ENCODE measurements at places on chromosomes 1 and 21. TPM values are rescaled to one million over a fixed set of nuclear protein-coding genes. Genes with fewer than 3 reads are reported as not detected.

GRCh38 chr1:2812136-2812535 lies 10.6 kb upstream of the TTC34 start:
- H3K36me3 ChIP-seq: no peaks in the 10 kb centered on the region
- peaks cover 16% of the 10 kb centered on the region for H3K27me3 ChIP-seq
- no peak for DNase-seq
- H3K4me1 ChIP-seq: peaks cover 2% of the 10 kb centered on the region
- H3K27ac ChIP-seq: no peak overlapping the region

DNA sequence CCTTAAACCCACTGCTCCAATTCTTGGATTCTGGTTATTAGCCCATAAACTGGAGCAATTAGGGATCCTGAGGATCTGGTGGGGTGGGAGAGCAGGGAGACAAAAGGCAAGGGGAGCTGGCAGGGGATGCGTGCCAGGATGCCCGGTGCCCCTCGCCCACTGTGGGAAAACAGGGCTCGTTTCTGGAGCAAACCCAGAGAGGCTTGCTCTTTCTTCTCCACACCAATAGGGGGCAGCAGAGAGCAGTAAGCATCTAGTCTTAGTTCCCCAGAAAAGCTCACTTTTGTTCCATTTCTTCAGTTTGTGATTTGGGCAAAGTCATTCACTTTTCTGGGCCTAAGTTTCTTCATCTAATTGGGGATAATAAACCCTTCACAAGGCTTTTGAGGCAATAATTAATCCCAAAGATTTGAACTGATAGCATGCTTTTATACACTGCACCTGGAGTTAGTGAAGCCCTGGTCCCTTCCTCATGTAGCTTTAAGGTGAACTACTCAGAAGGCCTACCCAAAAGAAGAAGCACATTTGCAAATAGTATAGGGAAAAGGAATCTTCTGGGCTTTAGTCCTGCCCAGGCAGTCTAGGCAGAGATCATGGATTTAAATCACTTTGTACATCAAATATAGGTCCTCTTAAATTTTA lies 160.6 kb upstream of the USP24 start:
- peaks cover 3% of the 10 kb centered on the region for H3K36me3 ChIP-seq
- H3K27ac ChIP-seq: no peak overlapping the region
- peak; percentile 12 for DNase-seq

DNA sequence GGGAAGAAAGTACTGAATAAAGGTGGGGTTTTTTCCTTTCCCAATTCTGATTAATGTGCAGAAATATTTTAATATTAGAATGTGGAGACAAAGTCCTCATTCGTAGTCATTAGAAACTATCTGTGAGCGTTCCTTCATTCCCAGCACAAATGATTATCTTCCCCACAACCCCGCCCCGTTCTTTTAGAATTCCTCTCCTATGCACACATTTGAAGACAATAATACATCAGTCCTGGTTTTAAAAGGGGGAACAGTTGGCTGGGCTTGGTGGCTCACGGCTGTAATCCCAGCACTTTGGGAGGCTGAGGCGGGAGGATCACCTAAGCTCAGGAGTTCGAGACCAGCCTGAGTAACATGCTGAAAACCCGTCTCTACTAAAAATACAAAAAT lies 876 bp downstream of the ALDH9A1 start:
- H3K27me3 ChIP-seq: no peaks in the 10 kb centered on the region
- peak overlapping the region; percentile 98 for H3K4me3 ChIP-seq
- peaks cover 2% of the 10 kb centered on the region for H3K36me3 ChIP-seq
- H3K4me1 ChIP-seq: peaks cover 22% of the 10 kb centered on the region
- DNase-seq: no peak

GRCh38 chr1:221783437-221783836 lies 41.5 kb upstream of the DUSP10 start:
- no peaks in the 10 kb centered on the region for H3K27me3 ChIP-seq
- peak overlapping the region; percentile 89 for H3K27ac ChIP-seq

DNA sequence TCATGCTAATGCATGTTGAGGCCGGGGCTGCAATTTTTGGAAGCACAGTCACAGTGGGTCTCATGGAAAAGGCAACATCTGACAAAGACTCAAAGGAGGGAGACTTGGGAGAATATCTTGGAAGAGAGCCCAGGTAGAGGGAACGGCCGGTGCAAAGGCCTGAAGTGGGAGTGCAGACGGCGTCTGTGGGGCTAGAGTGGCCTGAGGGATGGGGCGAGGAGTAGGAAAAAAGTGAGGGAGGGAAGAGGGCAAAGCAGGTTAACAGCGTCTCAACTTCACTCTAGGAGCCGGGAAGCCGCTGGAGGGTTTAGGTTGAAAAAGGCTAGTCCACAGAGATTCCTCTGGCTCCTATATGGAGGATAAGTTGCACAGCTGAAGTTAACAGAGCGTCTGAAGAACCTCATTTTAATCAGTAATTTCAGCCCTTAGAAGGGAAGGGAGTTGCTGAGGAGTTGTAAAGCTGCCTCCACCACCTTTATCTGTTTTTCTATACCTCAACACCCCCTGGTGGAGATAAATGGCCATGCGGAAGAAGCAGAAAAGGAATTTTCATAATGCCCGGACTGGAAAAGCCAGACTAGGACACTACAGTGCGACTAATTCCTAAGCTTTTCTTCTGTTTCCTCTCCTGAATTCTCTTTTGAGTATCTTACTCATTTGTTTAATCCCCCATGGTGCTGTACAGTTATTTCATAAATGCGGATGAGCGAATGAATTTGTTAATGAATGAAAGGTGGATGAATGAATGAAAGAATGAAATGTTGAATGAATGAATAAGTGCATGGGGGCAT lies 78.7 kb upstream of the ZNF281 start:
- H3K27ac ChIP-seq: no peak overlapping the region
- H3K27me3 ChIP-seq: peaks cover 30% of the 10 kb centered on the region
- H3K36me3 ChIP-seq: peaks cover 2% of the 10 kb centered on the region
- H3K4me3 ChIP-seq: no peak overlapping the region
- peak; percentile 21 for DNase-seq
- H3K4me1 ChIP-seq: peaks cover 12% of the 10 kb centered on the region

CLDN8 gene
- total RNA-seq: not detected

GRCh38 chr1:163068716-163069115 lies 445 bp upstream of the RGS4 start:
- H3K27ac ChIP-seq: no peak overlapping the region
- peaks cover 2% of the 10 kb centered on the region for H3K36me3 ChIP-seq
- H3K27me3 ChIP-seq: peaks cover 61% of the 10 kb centered on the region
- no peak overlapping the region for H3K4me3 ChIP-seq
- H3K4me1 ChIP-seq: no peaks in the 10 kb centered on the region

DNA sequence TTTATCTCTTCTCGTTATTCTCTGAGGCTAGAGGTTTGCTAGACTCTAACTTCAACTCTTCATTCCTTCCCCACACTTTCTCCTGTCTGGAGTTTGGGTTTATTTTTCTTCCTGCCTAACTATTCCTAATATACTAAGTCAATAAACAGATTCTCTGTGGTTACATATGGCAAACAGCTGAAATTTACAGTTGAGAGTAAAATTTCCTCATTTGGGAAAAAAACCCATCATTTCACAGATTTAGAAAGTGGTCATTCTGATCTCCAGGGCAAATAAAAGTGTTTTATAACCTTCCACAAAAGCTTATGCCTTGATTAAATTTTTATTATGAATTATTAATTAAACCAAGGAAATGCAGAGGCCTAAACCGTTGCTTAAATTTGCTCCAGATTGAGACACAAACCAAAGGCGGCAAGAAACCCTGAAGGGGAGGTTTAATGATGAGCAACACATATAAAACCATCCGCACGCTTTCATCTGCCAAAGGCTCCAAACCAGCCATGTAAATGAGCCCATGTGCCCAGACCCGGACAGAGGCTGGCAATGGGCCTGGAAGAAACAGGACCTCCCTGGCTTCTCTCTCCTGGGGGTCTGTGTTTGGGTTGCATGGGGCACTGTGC lies 201.7 kb upstream of the LMO4 start:
- H3K36me3 ChIP-seq: peaks cover 7% of the 10 kb centered on the region
- DNase-seq: no peak
- peaks cover 47% of the 10 kb centered on the region for H3K27me3 ChIP-seq

Data from T-helper 17 cell (primary cell).